Type B pancreatic cell (in vitro differentiated cells): ENCODE measurements at places on chromosomes 1 and 21.

DNA sequence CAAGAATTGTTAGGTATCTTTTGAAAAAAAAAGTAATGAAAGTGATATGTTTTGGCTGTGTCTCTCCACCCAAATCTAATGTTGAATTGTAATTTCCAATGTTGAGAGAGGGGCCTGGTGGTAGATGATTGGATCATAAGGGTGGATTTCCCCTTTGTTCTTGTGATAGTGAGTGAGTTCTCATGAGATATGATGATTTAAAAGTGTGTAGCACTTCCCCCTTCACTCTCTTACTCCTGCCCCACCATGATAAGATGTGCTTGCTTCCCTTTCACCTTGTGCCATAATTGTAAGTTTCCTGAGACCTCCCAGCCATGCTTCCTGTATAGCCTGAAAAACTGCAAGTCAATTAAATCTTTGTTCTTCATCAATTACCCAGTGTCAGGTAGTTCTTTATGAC lies 70.7 kb downstream of the XCL2 start:
- no peak for DNase-seq

- DNase-seq = no peak
Measured at GRCh38 chr1:245310571-245311531, 156.1 kb downstream of the KIF26B start.

DNA sequence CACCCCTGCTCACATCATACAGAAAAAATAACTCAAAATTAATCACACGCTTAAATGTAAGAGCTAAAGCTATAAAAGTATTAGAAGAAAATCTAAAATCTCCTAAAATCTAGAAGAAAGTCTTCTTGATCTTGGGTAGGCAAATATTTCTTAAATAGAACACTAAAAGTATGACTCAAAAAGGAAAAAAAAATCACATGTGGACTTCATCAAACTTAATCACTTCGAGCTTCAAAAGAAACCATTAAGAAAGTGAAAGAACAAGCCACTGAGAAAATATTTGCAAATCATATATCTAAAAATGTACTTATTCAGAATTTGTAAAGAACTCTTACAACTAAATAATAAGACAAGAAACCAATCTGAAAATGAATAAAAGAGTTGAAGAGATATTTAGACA lies 32.7 kb downstream of the LRRC52 start:
- no peak for DNase-seq

- DNase-seq = no peak
Measured at GRCh38 chr1:200895443-200895789, 716 bp downstream of the INAVA start.

GRCh38 chr21:19034041-19034440 lies 630.5 kb upstream of the TMPRSS15 start:
- no peak for DNase-seq

DNA sequence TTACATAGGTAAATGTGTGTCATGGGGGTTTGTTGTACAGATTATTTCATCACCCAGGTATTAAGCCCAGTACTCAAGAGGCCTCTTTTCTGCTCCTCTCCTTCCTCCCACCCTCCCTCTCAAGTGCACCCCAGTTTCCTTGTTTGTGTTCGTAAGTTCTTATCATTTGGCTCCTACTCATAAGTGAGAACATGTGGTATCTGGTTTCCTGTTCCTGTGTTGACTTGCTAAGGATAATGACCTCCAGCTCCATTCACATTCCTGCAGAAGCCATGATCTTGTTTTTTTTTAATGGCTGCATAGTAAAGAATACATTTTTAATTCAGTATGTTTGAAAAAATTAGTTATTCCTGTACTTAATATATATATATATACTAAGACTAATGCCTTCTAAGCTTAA lies 107.7 kb downstream of the CLDN17 start:
- no peak for DNase-seq

GRCh38 chr1:176227579-176227978 lies 20.5 kb upstream of the COP1 start:
- no peak for DNase-seq

GRCh38 chr1:234758851-234759250 lies 148.9 kb upstream of the IRF2BP2 start:
- no peak for DNase-seq

DNA sequence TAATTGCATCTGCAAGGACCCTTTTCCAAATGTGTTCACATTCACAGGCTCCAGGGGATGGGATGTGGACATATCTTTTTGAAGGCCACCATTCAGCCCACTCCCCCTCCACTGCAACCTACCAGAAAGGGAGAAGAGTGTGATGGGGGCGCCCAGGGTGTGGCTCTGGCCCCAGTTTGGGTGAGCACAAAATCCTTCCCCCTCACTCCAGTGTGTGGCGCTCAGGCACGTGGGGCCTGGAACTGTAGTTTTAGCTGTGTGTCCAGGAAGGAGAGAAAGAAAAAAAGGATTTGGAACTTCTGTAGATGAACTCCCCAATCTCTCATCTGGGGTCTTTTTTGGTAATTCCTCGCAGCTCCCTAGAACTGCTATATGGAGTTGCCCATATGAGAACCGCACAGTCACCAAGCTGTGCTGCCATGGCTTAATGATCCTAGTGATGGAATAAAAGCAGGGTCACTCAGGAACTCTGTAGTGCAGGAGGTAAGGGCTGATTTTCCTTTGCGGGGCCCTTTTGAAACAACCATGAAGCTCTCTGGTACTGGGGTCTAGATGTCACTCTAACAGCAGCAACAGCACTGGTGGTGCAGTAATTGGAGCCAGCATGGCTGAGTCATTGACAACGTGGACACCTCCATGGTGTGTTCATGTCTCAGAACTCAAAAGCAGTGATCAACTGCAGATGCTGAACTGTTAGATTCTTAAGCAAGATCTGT lies 17.0 kb downstream of the AGT start:
- no peak for DNase-seq

GRCh38 chr1:204439621-204440375 lies 28.2 kb upstream of the PPP1R15B start:
- DNase-seq = no peak

- DNase-seq = no peak
Measured at GRCh38 chr1:82062206-82062605, 261.5 kb downstream of the ADGRL2 start.

GRCh38 chr1:233440951-233441401 lies 113.5 kb downstream of the MAP3K21 start:
- no peak for DNase-seq

GRCh38 chr1:65412256-65412983 lies 8.0 kb upstream of the LEPR start:
- DNase-seq = no peak

DNA sequence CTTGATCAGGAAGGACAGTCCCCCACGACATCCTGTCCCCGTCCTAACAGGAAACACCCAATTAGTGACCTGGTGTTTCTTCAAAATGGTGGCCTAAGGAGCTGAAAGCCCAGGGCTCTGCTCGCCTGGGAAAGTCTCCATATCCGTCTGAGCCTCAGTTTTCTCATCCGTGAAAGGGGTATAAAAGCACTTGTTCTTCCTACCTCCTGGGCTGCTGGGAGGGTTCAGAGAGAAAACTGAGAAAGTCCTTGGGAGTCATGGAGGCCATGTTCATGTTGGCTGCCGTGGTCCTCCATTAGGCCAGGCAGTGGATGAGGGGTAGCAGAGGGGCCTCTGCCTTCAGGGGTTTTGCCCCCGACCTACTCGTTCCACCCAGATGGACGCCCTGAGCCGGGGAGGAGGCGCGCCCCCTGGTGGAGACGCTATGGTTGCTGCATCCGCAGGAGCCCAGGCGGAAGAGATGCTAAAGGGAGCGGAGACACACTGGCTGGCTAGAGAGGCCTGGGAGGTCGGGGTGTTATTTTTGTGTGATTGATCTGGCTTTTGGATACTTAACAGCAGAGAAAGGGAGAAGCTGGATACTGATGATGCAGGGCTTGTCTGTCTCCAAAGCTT lies 113.5 kb downstream of the PRDM2 start:
- no peak for DNase-seq

DNA sequence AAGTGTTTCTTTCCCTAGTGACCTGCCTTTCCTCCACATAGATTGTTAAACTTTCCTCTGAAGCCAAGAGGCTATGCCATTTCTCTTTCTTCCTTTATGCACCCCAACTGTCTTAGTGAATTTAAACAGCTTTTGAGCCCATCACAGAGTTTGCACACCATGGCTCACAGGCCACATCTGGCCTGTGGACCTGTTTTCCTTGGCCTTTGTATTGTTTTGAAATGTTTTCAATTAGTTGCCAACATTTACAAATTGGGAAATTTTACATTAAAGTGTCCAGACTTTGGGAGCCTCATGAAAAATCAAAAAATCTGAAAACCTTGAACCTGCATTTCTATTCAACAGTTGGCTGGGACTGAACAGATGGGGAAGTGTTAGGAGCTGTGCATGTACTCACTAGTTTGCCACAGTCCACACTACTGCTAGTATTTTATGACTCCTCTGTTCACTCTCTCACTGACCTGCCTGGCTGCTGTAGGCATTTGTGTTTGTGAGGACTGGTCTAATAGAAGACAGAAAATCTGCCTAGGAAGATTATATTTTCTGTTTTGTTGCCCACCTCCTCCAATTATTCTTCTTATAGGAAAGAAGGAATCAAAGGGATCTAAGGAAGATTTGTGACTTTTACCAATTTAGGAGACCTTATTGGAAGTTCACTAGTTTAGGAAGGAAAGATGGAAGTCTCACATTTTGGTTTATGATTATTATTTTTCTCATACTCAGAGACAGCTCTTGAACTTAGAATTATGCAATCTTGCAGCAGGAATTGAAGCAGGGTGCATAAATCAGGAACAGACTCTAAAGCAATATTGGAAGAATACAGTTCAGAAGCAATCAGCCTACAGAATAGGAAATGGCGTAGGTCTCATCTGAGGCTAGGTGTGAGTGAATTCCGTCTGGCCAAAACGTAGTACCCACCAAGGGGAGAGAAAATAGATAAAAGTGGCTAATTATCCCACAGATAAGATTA lies 134.7 kb downstream of the HLX start:
- no peak for DNase-seq

DNA sequence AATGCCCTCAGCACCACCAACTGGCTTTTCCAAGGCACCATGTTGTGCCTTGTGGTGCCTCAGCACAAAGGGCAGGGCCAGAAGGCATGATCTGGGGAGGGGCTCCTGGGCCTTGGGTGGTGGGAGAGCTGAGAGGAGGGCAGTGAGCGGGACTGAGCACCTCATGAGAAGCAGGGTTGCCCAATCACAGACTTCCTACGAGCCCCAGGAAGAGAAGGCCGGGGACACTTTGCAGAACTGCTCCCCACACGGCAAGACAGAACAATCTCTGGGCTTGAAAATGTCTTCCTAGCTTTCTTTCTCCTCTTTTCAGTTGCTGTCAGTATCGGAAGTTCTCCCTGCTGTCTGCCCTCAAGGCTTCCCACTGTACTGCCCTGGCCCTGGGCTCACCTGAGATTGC lies 6.8 kb downstream of the KCNJ10 start:
- no peak for DNase-seq

GRCh38 chr1:36475910-36476604 lies 6.7 kb downstream of the CSF3R start:
- DNase-seq = no peak

- DNase-seq = no peak
Measured at GRCh38 chr1:108051631-108052377, 86.8 kb upstream of the VAV3 start.

DNA sequence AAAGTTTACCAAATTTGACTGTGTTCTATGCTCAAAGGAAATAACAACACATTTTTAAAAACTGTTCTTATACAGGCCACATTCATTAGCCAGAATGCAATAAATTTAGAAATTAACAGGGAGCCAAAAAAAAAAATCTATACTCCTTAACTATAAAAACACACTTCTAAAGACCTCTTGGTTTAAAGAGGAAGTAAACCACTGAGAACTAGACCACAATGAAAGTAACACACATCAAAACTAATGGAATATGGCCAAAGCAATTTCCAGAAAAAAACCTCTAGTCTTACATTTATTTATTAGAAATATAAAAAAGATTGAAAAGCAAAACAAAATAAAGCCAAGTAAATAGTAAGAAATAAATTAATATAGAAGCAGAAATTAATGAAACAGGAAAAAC lies 48.9 kb upstream of the GADD45A start:
- no peak for DNase-seq

GRCh38 chr1:183385340-183386144 lies 32.6 kb downstream of the NMNAT2 start:
- DNase-seq = no peak

DNA sequence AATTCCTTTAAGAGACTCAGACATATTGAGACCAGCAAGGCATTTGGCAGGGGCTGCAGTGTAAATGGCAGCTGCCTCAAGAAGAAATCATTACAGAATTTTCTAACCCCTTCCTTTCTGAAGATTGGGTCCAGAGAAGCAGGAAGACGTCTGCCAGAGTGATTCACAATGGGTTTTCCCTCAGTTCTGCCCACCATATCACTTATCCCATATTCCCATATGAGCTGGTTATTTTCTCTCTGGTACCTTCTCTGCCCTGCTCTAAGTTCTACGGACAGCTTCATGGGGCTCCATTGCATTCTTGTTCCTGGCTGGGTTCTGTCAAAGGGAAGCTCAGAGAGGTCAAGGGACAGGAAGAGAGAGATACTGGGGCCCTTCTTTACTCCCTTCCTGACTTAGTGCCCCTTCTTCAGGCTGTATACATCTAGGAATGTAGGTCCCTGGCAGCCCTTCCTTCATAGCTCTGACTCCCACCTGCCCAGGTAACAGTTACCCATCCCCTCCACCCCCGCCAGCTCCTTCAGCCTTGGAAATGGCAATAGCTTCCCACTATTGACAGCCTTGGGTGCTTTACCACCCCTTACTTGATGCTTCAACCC lies 420.6 kb upstream of the DAB1 start:
- DNase-seq = no peak

DNA sequence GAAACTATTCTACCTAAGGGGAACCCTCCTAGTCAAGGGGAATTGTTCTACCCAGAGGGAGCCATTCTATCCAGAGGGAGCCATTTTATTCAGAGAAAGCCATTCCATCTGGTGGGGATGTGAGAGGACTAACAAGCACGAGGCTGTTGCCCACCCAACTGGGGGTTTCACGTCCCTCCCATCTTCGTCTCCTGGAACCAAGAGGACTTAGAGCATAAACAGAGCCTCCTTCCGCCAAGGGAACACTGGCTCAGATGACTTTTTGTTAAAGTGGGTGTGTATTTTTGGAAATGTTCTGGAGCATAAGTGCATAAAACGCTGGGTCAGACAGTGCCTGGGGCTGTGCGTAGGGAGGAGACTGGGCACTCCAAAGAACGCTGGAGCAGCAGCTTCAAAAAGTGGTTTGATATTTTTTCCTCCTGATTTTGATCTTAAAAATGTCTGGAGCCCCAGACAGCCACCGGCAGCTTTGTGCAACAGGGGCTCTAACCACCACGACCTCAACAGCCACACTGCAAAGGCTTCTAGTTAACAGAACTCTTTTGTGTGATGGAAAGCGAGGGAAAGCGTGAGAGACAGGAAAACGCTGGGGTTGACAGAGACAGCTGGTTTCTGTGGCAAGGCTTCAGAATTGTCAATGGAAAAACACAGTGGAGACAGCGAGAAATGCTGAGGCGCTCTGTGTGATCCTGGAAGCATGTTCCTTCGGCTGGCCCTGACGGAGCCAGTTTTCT lies 363.6 kb upstream of the CAMK1G start:
- no peak for DNase-seq

DNA sequence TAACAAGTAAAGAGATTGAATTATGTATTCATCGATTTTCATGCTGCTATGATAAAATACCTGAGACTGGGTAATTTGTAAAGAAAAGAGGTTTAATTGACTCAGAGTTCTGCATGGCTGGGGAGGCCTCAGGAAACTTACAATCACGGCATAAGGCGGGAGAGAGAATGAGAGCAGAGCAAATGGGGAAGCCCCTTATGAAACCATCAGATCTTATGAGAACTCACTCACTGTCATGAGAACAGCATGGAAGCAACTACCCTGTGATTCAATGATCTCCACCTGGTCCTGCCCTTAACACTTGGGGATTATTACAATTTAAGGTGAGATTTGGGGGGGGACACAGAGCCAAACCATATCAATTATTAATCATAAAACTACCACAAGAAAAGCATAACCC lies 3.3 kb upstream of the GBP3 start:
- no peak for DNase-seq
